Brain pericyte (primary cell): ENCODE measurements at places on chromosomes 4 and X.
A peak's percentile ranks its signal among the peaks of the same experiment; 100 is the strongest.

- no peak for DNase-seq
Observed at GRCh38 chrX:43986083-43986482, 12.9 kb upstream of the NDP start.

GRCh38 chr4:25233194-25233593, 639 bp upstream of the PI4K2B start:
- DNase-seq, result no peak

DNA sequence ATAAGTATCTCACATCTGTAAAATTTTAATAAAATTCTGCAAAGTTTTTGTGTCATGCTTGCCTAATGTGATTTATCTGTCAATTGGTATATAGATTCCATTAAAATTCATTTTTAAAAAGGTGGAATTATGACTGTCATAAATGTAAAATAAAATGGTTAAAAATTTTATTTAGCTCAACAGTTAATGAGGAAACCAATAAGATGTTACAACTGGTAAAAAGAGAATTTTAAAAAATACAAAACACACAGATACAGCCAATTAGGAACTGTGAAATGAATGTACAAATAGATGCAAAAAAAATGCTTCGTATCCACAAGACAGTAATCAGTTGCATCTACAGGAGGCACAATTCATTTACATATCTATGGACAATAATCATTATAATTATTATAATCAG, 297.6 kb downstream of the IL1RAPL1 start:
- DNase-seq, result no peak

DNA sequence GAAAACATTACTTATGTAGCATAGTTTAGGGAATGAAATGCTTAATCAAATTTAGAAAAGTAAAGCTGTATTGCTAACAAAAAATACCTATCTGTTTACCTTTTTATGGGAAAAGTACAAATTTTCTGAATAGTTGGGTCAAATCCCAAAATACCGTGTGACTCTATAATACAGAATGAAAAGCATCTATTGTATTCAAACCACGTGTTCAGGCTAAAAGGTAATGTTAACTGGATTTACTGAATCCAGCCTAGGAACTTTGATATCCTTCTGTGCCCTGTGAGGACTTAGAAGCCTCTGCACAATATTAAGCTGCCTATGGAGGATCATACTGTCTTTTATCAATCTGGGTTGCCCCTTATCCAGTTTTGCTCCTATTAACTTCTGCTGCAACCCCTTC, 36.3 kb upstream of the AGA start:
- no peak for DNase-seq

DNA sequence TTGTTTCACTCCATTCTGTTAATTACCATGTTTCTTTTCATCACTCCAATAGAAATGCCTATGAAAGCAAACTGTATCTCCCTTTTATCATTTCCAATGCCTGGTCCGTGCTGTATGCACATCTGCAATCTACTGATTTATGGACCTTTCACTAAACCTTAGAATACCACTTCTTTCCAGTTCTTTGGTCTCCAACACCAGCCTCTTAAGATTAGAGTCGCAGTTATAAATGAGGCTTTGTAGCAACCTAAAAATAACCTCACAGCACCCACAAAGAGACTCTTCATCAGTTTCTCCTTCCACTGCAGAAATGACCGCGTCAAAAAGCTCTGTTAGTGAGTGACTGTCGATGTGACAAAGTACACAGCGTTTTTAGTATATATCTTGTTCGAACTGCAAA, 282.6 kb downstream of the ADGRA3 start:
- DNase-seq, result no peak

GRCh38 chrX:7689791-7690412, 153.1 kb upstream of the VCX start:
- DNase-seq, result no peak

DNA sequence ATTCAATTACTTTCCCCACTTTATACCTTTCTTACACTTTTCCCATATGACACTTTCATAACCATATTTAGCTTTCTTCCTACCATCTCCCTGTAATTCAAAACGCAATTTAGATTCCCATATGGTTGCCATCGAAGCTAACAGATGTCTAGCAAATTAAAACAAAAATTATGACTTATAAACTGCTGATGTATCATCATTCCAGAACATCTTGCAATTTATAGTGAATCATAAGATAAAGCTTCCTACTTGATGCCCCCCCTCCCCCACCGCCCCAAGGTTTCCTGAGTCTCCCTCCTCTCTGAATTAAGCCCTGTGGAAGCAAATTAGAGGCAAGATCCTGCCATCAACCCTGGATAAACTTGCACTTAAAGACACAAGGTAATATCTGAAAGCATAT, 5.4 kb downstream of the TSPAN5 start:
- no peak for DNase-seq

DNA sequence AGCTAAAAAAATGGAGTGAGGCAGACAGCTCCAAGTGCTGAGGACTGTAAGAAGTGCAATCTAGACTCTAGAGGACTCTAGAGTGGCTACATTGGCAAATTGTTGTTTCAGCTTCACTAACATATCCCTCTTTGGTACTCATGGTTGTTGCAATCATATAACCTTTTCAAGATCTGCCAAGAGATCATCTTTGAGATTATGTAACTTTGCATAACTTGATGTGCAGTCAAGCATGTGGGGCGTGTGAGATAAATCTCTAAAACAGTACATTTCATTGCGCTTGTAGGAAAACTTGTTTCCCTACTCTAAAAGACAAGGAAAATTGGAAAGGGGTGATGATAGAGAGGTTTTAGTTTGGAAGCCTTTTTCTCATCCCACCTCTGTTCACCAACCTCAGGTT, 11.2 kb upstream of the BRS3 start:
- DNase-seq, result no peak

DNA sequence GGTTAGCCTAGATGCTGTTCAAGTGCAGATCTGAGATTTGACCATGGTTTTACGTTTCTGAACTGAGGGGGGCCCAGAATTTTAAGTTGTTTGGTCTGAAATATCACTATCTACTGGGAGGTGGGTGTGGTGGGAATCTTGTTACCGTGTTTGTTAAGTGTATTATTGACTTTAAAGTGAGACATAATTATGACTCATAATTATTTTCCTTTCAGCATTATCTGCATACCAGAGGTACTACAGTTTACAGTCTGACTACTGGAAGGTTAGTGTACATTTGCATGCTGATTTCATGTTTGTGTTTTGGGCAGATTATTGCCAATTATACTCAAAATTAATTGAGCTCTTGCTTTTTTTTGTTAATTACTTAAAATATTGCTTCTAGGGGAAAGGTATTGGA, 101.5 kb downstream of the KDM6A start:
- DNase-seq, result no peak

- no peak for DNase-seq
Observed at GRCh38 chr4:4873203-4873602, 13.7 kb downstream of the MSX1 start.

DNA sequence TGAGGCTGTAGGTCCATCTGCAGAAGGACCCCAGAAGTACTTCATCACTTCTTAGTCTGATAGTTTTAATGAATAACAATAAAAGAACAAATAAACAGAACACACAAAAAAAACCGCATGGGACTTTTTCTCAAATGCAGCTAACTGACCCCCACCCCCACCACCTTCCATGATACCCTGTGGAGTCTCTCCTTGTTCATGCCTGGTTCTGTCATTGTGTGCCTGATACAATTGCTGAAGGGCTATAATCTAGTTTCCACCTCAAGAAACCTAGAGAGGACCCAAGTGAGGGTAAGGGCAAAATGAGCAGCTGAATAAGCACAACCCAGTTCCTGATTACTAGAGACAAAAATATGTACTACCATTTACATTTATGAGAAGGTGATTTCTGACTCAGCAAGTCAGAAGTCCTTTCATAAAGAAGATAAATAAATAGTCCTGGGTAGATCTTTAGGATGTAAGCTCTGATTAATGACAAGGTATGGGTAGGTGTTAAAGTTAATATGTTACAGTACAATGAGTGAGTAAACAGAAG, 155.1 kb downstream of the TMA16 start:
- DNase-seq, result no peak

GRCh38 chr4:10172278-10172921, 55.8 kb upstream of the WDR1 start:
- DNase-seq, result no peak

DNA sequence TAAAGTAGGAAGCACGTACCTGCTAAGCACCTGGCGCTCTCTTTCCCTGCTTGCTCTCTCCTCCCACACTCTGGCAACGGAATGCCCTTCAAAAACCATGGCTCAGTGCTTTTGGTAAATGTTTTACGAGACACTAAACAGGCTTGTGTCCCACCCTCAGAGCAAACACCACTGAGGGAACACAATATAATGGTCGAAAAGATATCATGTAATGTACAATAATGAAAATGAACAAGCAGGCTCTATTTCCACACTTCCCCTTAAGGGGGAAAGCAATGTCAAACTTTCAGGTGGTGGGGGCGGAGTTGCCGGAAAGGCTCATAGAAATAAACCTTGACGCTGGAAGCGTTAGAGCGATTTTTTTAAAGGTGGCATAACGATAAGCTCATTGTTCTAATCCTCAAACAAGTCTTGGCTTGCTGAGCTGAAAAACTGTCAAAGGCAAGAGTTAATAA, 115.1 kb downstream of the RBM47 start:
- DNase-seq, result no peak

GRCh38 chr4:110275871-110276270, 77.5 kb upstream of the ELOVL6 start:
- no peak for DNase-seq

GRCh38 chr4:10971800-10972401, 287.3 kb upstream of the CLNK start:
- DNase-seq, result no peak

GRCh38 chr4:99564921-99565320, 1.1 kb upstream of the TRMT10A start:
- no peak for DNase-seq

GRCh38 chrX:55008571-55009358, 8.6 kb downstream of the APEX2 start:
- DNase-seq, result no peak

- DNase-seq, result no peak
Observed at GRCh38 chr4:139843641-139844040, 178.0 kb downstream of the MGST2 start.

GRCh38 chr4:115090483-115091075, 22.8 kb downstream of the NDST4 start:
- no peak for DNase-seq

DNA sequence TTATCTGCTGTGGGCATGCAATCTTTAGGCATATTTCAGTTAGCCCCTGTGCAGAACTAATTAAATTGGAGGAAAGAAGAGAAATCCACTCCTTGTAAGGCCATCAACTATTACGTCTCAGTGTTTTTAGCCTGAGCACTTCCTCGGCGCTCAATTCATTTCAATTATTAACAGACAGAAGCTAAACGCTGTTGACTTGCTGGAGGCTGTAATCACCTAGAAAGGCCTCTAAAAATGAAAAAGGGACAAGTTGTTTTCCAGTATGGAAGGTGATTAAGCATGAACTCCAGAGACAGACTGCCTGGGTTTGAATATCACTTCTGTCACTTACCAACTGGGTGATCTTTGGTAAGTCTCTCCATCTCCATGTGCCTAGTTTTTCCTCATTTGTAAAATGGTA, 59.6 kb downstream of the LEF1 start:
- no peak for DNase-seq

- DNase-seq, result no peak
Observed at GRCh38 chrX:154382483-154383069, 3.5 kb downstream of the EMD start.

DNA sequence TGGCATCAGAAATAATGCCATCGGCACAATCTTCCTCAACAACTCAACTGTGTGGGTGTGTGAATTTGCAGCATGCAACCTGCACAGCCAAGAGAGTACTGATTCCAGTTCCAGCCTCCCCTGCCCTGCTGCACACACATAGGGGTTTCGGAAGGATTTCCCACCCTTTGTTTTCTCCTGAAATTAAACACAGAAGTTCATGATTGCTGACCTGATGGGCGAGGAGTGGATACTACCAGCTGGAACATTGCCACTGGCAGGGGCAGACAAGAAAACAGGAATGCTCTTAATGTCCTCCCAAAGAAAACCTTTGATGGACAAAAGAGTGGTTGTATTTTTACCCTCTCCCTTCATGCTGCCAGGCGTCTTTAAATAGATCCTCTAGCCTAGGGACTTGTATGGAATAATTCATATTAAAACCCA, 4.8 kb downstream of the NDP start:
- no peak for DNase-seq

DNA sequence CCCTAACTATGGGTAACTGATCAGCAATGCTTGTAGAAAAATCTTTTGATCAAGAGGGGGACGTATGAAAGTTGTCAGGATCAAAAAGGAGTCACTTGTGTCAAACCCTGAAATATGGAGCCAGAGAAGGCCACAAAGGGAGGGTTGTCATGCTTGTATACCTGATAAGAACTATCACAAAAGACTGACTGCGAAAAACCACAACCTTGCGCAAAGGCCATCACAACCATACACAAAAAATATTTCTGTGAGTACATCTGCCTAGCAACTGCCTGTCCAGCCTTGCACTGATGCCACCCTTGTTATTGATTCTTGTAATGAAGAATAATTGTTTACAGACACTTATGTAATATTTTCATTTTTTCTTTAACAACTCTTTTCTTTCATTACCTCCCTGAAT, 22.8 kb upstream of the EIF4E start:
- DNase-seq, result no peak

- DNase-seq, result peak; percentile 33
Observed at GRCh38 chr4:81351654-81352445, 119.9 kb downstream of the RASGEF1B start.

DNA sequence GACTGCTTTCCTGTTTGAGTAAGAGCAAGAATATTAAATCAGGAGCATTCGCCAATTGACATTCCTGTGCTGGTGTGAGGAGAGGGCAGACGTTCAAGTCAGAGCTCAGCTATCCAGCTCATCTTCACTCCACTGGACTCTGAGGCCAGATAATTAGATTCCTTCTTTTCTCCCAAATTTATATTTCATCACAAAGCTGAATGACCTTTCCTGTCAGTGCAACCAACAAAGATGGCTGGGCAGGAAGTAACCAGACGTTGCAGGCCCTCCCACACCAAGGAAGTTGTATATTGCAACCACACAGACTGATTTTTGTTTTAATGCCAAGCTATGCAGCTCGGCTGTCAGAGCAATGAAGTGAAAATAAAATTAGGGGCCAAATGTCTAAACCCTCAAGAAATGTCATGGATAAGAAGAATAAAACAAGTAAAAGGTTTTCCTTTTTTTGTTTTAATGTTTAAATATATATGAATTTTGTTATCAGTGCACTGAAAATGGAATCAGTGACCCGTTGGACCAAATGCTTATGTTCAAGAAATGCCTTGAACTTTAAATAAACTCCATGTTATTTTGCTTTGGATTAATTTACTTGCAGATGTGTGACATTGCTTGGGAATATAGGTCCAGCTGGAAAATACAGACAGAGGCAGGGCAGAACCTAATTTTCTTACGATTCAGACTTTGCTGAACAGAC, 578.9 kb upstream of the FAT1 start:
- DNase-seq, result no peak

- peak; percentile 61 for DNase-seq
Observed at GRCh38 chrX:47749185-47749967, 87.3 kb upstream of the ZNF81 start.

DNA sequence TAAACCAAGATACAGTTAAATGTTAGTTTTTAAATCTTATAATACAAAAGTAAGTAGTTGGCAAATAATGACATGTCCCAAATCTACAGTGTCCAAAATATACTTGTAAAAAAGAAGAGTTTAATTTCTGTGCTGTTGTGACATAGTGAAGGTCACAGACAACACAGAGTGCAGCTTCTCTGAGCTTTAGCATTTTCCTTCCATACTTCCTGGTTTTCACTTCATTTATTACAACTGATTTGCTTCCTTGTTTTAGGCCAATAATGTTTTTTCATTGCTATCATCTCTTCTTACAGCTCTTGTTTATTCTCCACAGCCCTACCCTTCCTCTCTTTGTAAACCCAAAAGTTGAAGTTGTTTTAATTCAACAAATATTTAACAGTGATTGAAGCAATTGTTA, 132.4 kb upstream of the TET2 start:
- no peak for DNase-seq
